Stimulated activated CD4-positive, alpha-beta T cell treated with anti-CD3 and anti-CD28 coated beads, Interleukin-4, amount 100 ng/mL, for 24 hours (primary cell): ENCODE measurements at places on chromosomes 4 and X.

- DNase-seq: no peak
Measured at GRCh38 chr4:24820541-24820940, 25.2 kb downstream of the SOD3 start.

GRCh38 chr4:184408021-184408683, 66.2 kb downstream of the IRF2 start:
- DNase-seq: no peak

- DNase-seq: no peak
Measured at GRCh38 chr4:156686120-156686519, 285.5 kb downstream of the PDGFC start.

GRCh38 chr4:1399508-1400190, 6.6 kb downstream of the NKX1-1 start:
- DNase-seq: no peak

DNA sequence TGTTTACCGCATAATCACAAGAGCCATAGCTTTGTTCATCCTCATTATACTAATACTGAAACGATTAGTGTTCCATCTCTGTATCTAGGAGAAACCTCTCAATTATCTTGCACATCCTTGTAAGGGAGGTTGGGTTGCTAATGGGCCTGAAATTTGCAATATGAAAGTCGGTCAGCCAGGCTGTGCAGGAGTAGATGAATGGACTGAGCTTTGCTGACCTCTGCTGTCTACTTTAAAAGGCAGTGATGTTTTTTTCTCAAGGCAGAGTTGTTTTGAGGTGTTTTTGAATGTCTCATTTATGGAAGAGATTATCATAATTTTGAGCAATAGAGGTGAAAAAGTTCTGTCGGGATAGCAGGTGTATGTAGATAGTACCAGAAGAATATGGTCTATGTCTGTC, 47.9 kb upstream of the LINC00632 start:
- DNase-seq: no peak

- no peak for DNase-seq
Measured at GRCh38 chr4:187362937-187363857, 632.4 kb upstream of the ZFP42 start.

- DNase-seq: no peak
Measured at GRCh38 chr4:119478446-119479179, 150.0 kb downstream of the PDE5A start.

DNA sequence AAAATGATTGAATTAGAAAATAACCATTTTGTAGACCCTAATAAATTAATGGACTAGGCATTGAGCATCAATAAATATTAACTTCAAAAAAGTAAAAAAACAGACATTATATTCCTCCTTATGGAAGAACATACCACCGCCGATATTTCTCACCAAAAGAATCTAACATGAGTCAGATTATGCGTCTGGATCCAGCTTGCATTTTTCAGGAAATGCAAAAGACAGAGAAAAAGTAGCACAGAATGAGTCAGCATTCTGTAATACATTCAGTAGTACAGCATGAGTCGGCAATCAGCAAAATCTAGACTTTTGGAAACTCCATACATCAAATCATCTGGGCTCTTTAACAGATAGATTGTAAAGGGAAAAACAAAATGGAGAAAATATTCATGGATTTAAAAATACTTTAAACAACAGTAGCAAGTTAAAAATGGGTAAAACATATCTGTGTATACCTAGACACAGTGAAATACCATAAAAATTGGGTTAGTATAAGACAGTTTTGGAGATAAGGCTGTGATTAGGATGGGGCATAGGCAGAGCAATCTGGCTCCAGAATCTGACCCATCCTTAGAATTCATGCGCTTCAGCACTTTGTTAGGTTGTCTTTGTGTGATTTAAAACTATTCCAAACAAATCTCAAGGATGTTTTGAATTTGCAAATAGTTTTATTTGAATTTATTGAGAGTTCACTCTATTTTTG, 633.0 kb upstream of the FAM241A start:
- no peak for DNase-seq

DNA sequence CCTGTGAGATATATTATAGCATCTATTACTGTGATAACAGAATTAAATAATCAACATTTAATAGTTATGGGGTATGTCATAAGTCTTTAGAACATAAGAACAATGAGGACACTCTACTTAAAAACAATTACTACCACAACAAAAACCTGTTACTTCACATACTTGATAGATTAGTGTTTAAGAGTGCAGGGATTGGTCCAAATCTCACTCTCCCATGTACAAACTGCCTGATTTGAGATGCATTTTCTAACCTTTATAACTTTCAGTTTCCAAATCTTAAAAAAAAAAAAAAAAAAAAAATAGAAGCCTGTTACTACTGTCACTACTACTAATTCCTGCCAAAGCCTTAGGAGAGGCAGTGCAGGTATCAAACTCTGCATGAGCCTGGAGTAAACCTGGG, 5.6 kb downstream of the PCDH18 start:
- no peak for DNase-seq

- DNase-seq: no peak
Measured at GRCh38 chr4:105624530-105624929, 72.1 kb downstream of the ARHGEF38 start.

GRCh38 chrX:27918799-27919198, 62.5 kb downstream of the DCAF8L1 start:
- no peak for DNase-seq

- DNase-seq: no peak
Measured at GRCh38 chrX:100931925-100932285, 3.2 kb upstream of the XKRX start.

- no peak for DNase-seq
Measured at GRCh38 chr4:6264225-6264540, 5.5 kb upstream of the WFS1 start.

DNA sequence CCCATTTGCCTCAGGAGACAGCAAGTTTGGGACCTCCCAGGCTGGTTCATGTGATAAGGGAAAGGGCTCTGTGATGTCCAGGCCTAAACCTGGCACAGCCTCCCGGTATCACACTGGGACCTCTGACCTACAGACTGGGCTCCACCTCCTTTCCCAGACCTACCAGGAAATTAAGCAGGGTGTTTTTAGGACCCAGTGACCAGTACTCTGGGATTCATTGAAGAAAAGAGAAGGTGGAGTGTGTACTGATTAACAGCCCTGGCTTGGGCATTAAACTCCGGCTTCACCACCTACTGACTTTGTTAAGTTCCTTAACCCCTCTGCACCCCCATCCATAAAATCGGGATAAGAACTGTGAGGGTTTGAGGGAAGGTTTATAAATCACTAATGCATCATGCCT, 28.6 kb downstream of the ASB9 start:
- DNase-seq: no peak

GRCh38 chr4:100302061-100303026, 112.1 kb upstream of the DDIT4L start:
- no peak for DNase-seq

DNA sequence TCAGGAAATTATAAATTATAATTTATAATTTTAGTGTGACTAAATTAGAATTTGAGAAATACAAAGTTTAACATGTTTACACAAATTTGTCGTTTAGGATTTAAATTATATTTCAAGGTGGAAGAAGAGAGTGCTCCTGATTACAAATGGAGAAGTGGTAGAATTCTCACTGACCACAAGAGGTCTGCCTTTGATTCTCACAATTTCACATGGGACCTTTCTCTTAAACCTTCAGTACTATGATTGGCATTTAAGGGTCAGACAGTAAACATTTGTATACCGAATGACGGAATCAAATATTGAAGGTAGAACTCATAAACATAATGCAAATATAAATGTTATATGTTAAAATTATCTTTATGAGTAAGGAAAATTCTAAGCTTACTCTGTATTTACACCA, 171.7 kb downstream of the SLIT2 start:
- DNase-seq: no peak

DNA sequence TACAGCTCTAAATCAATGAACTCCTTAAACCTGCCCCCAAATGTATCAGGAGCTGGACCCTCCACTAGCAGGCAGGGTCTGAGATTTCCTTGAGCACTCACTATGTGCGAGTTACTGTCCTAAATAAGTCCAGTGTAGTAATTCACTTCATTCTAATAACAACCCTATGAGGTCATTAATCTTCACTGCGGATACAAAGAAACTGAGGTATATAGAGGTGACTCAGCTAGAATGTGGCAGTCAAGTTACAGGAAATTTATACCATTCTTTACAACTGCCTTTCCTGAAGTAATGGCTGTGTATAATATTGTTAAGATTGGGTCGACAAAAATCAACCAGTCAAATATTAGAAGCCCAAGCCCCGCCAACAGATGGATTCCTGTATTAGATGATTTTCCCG, 473.9 kb upstream of the FTHL17 start:
- DNase-seq: no peak

DNA sequence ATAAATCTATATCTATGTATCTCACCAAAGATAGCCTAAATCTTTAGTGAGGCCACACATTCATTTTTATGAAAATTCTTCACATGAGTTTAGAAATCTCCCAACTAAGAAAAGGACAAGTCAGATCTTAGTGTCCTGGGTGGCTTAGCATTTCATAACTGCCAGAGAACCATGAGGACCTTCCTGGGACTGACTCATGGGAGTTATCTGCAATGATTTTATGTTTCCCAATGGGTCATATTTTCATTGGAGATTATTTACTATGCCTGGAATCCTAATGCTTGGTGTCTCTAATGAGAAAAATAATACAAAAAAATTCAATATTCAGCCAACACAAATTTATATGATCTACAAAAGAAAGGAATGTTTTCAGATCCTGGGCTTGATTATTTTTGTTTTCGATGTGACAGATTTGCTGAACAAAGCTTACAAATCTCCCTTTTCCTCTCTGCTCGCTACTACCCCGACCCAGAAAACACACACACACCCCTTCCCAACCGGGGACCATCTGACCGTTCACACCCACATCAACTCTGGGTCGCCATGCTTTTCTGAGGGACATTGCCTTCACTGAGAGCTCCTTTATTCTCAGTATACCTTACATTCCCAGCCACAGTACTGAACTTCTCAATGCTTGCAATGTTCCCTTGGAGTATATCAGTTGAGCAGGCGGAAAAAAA, 40.1 kb downstream of the SORBS2 start:
- DNase-seq: no peak

- no peak for DNase-seq
Measured at GRCh38 chrX:9988762-9989161, 21.6 kb downstream of the CLDN34 start.

DNA sequence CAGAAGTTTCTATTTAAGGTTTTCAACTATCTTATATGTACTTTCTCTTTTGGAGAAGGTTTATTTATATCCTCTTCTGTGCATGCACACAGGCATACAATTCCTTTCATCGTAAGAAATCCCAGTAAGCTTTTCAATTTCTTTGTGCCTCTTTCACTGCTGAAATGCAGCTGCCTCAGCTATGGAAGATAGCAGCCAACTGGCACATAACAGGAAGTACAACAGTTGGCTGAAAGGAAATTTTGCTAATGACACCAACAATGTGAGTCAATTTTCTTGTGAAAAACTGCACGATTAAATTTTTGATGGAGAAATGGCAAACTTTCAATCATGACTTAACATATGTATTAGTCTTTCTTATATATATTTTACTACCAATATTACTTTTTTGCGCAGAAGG, 74.5 kb upstream of the PAQR3 start:
- no peak for DNase-seq

- peak; percentile 60 for DNase-seq
Measured at GRCh38 chr4:80072228-80072743, 743 bp downstream of the ANTXR2 start.

DNA sequence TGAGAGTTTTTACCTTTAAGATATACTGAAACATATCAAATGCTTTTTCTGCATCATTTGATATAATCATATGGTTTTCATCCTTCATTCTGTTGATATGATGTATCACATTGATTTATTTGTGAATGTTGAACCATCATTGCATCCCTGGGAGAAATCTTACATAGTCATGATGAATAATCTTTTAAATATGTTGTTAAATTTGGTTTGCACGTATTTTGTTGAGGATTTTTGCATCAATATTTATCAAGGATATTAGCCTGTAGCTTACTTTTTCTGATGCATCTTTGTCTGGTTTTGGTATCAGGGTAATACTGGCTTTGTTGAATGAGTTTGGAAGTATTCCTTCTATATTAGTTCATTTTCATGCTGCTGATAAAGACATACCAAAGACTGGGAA, 541.4 kb downstream of the TLL1 start:
- no peak for DNase-seq

DNA sequence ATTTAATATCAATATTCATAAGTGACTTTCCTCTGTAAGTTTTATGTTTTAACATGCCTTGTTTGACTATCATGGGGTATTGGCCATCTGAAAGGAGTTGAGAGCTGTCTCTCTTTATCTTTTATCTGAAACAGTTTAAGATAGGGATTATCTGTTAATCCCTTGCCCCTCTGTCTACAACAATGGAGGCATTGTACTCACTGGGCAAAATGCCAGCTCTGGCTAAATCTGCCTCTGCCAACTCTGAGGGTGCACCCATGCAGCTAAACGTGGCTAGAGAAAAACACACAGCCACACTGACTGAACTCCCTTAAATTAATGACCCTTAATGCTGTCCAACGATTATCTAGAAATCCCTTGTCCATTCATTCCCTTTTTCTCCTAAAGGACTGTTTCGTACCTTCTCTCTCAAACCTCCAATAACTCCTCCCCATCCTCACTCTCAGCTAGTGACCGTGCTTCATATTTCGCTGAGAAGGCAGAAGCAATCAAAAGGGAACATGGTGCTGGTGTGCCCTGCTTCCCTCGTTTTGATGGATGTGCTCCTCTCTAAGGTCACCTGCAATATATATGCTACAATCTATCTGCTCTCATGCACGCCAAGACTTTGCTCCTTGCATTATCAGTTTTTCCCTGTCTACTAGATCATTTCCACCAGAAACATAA, 10.3 kb downstream of the PHKA2 start:
- no peak for DNase-seq

DNA sequence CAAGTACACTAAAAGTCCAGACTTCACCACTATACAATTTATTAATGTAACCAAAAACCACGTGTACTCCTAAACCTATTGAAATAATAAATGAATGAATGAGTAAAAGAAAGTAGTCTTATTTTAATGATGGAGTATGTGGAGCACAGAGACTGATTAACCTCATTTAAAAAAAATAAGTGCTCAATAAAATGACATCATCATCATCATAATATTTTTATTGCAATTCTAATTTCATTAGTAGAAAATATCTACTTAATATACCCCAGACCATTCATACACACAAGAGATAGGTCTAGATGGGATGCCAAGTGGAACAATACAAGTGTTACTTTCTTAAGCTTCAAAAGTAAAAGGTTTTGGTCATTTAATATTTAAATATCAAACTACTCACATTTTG, 133.1 kb downstream of the ASB9 start:
- no peak for DNase-seq
